ENCODE measurements at places on chromosomes 7 and 10. TPM values are rescaled to one million over a fixed set of nuclear protein-coding genes. Genes with fewer than 3 reads are reported as not detected.
A peak's percentile ranks its signal among the peaks of the same experiment; 100 is the strongest.

DNA sequence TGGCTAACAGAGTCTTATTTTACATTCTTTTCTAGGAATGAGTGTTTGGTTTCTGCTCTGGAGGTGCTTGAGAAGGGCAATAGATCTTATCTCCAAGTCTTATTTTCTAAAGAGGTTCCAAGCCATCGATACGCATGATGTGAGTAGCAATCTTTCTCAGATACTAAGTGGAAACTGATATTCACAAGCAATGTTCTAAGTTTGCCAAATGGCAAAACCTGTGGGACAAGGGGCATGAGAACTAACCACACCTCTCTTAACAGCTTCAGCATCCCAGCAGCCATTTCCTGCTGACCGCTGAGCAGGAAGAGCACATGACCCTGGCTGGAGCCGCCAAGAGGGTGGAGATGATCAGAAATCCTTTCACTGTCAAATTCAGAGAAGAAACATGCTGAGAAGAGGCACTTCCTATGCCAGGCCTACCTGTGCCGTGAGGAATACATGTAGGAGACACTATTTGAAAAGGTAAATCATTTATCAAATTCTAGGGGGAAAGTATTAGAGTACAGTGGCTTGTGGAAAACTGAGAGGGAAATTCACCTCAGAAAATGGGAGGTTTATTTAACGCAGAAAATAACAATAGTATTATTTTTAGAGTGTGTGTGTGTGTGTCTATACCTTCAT is 35.2 kb downstream of the CCDC71L start:
- no peaks in the 10 kb centered on the region for H3K36me3 ChIP-seq
- H3K27me3 ChIP-seq, result no peaks in the 10 kb centered on the region
- H3K4me1 ChIP-seq, result no peaks in the 10 kb centered on the region
- no peak overlapping the region for H3K4me3 ChIP-seq

Gene TLX1
- not detected for polyA plus RNA-seq

DNA sequence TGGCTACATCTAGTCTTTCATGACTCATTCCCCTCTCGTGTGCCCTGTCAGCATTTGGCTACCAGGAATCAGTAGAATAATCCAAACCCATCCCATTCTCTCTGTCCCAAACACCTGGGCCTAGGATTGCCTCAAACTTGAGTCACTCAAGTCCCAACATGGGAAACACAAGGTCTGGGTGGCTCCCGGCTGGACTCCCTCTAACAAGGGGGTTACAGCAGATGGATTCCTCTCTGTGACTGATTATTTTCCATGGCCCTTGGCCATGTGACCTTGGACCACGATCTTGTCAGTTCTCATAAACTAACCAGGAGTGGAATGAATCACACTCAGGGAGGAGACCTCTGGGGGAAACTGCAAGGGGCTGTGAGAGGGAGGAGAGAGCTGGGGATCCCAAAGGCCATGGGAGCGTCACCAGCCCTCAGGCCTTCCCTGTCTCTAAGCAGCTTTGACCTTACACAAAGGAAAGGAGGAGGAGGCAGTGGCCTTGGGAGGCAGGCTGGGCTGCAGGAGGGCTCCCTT is 533.1 kb downstream of the KCNMA1 start:
- H3K4me3 ChIP-seq, result no peak overlapping the region
- peak; percentile 69 for DNase-seq
- no peaks in the 10 kb centered on the region for H3K36me3 ChIP-seq
- H3K4me1 ChIP-seq, result no peaks in the 10 kb centered on the region
- H3K27ac ChIP-seq, result peak overlapping the region; percentile 8
- H3K27me3 ChIP-seq, result no peaks in the 10 kb centered on the region

DNA sequence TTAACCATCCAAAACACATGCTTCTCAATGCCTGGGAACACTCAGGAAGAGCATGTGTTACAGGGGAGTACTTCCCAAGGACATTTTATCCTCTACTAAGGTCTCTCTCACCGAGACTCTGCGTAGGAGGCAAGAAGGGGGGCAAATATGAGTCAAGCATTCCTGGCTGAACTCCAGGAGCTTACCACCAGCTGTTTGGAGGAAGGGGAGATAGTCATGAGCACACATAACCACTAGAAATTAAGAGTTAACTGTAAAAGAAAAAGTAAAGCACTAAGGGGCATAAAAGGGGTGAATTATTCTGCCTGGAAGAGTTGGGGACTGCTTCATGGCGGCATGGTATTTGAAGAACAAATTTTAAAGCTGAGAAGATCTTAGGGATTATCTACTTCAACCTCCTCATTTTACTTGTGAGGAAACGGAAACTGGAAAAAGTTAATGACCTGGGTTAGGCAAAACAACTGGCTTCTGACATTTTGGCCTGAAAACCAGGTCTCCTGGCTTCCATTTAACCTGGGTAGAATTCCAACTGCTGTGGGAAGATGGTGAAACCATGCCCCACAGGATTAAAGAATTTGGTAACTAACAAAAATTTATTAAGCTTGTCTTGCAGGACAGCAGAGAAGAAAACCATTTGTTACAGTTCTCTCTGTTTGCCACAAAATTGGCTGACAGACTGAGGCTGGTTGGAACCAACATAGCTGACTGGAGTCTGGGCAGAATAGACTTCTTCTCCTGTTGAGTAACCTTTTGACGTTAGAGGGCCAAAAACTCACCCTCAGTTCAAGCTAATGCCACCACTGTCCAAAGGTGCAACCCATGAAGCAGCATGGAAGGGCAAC is 85.5 kb downstream of the SLC25A13 start:
- H3K4me3 ChIP-seq, result no peak overlapping the region
- peaks cover 21% of the 10 kb centered on the region for H3K4me1 ChIP-seq
- peak; percentile 82 for DNase-seq
- peak overlapping the region; percentile 46 for H3K27ac ChIP-seq
- H3K36me3 ChIP-seq, result no peaks in the 10 kb centered on the region

DNA sequence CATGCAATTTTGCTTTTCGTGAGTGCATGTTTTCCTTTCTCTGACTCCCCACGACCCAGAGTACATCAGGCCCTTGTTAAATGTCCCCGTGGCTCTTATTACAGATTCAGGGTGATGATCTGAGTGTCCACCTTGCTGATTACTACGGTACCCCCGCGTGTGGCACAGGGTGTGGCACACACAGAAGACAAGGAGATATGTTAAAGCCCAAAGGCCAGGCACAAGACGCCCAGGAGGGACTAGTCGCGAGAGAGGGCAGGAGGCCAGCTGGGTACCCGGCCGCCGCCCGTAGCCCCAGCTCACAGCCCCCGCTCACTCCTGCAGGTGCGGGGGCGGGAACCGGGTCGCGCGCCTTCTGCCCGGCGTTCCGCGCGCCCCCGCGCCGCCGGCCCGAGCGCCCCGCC is 281 bp upstream of the EXOC6 start:
- peak overlapping the region; percentile 85 for H3K27ac ChIP-seq
- H3K4me3 ChIP-seq, result peak overlapping the region; percentile 88
- DNase-seq, result no peak

Gene ZKSCAN5
- 6.1 TPM for polyA plus RNA-seq

DNA sequence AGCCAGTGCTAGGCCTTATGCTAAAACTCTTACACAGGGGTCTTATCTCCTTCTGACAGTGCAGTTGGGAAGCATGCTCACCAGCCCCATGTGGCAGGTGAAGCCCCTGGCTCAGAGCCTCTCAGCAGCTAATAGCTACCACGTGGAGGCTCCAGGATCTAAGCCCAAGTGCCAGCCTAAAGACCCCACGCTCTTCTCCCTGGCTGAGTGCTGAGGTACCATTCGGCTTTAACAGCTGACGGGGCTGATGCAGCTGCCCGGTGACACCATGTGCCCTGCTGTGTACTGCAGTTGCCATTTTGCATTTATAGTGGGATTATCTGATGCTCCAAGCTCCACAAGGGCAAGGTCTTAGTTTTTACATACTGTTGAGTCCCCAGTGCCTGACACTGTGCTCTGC is 515.7 kb upstream of the GALNT17 start:
- no peaks in the 10 kb centered on the region for H3K36me3 ChIP-seq
- no peaks in the 10 kb centered on the region for H3K4me1 ChIP-seq
- DNase-seq, result no peak
- no peak overlapping the region for H3K27ac ChIP-seq
- no peaks in the 10 kb centered on the region for H3K27me3 ChIP-seq

GRCh38 chr7:49324707-49325106 is 400.4 kb downstream of the CDC14C start:
- no peak for DNase-seq
- H3K36me3 ChIP-seq, result no peaks in the 10 kb centered on the region
- H3K27ac ChIP-seq, result no peak overlapping the region
- H3K4me3 ChIP-seq, result no peak overlapping the region
- no peaks in the 10 kb centered on the region for H3K4me1 ChIP-seq
- H3K27me3 ChIP-seq, result no peaks in the 10 kb centered on the region

Gene SRRM3
- polyA plus RNA-seq, result 5.6 TPM

DNA sequence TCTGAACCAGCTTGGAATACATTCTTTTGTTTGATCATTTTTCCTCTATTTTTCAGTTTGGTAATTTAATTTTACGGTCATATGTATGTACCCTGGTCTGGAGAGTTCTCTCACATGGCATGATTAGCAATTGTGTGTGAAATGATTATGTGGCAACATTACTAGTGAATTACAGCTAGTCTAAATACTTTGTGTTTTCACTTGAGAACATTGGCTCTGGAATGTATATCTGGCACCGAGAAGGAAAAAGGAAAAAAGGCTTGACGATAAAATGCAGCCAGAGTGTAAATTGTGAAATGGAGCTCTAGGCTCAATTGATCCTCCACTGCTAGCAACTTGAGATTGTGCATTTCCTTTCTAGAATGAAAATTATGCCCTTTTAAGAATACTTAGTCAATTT is 397.2 kb downstream of the EXOC4 start:
- no peaks in the 10 kb centered on the region for H3K27me3 ChIP-seq
- H3K36me3 ChIP-seq, result no peaks in the 10 kb centered on the region
- H3K27ac ChIP-seq, result no peak overlapping the region
- H3K4me3 ChIP-seq, result no peak overlapping the region

DNA sequence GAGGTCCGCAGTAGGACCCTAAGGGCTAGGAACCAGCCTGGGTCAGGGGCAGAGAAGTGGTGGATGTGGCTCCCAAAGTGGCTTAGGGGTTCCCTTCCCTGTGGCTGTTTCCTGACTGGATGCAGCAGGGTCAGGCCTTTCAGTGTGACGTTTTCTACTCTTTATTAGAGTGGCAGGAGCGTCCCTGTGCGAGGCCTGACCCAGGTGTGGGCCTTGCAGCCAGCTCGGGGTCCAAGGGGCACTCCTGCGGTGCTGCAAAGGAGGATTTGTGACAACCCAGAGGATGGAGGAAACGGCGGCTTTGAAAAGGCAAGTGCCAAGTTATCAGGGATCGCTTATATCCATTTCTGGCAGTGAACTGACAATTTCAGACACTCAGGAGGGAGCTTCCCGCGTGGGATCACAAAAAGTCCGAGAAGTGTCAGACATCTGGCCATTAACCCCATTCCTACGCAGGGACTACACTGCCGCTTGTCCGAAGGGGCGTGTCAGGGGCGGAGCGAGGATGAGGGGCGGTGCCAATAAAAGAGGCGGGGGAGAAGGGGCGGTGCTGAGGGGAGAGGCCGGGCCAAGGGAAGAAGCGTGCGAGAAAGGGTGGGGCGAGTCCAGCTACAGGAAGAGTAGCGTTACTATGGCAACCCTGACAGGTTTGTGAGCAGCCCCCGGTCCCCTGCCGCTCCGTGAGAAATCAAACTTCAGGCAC is 98.8 kb upstream of the ZNF722 start:
- H3K27ac ChIP-seq, result no peak overlapping the region
- no peaks in the 10 kb centered on the region for H3K4me1 ChIP-seq
- no peaks in the 10 kb centered on the region for H3K36me3 ChIP-seq
- no peaks in the 10 kb centered on the region for H3K27me3 ChIP-seq

Gene SEPTIN7
- 72.3 TPM for polyA plus RNA-seq

Gene TBC1D12
- polyA plus RNA-seq, result 6.7 TPM

Gene GALNT17
- polyA plus RNA-seq, result 5.1 TPM

GRCh38 chr7:23545493-23545892 is 13.7 kb upstream of the TRA2A start:
- no peaks in the 10 kb centered on the region for H3K4me1 ChIP-seq
- no peak overlapping the region for H3K4me3 ChIP-seq
- H3K27ac ChIP-seq, result no peak overlapping the region
- no peak for DNase-seq

DNA sequence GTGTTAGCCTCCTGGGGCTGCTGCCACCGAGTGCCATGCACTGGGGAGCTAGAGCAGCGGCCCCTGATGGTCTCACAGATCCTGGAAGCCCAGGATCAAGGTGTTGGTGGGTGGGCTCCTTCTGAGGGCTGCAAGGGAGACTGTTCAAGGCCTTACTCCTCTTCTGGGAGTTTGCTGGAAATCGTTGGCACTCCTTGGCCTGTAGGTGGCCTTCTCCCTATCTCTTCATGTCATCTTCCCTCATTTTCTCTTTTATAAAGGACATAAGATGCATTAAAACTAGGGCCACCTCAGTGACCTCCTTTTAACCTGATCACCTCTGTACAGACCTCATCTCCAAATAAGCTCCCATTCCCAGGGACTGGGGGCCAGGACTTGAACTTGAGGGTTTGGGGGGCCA is 27.0 kb upstream of the ZNF862 start:
- no peak overlapping the region for H3K27ac ChIP-seq
- no peak overlapping the region for H3K4me3 ChIP-seq
- peaks cover 3% of the 10 kb centered on the region for H3K27me3 ChIP-seq

Gene ZNF107
- 3.5 TPM for polyA plus RNA-seq

Gene SORCS1
- 0.80 TPM for polyA plus RNA-seq

Gene TIMM23
- polyA plus RNA-seq, result 135 TPM

- peak overlapping the region; percentile 97 for H3K27ac ChIP-seq
- peaks cover 76% of the 10 kb centered on the region for H3K4me1 ChIP-seq
- no peaks in the 10 kb centered on the region for H3K27me3 ChIP-seq
- no peak for DNase-seq
Measured at GRCh38 chr10:102649797-102650654, 5.7 kb downstream of the TRIM8 start.

All from adrenal gland (tissue), 19 donors.